SK-N-SH (cell line): ENCODE measurements at places on chromosomes 16 and 17.

DNA sequence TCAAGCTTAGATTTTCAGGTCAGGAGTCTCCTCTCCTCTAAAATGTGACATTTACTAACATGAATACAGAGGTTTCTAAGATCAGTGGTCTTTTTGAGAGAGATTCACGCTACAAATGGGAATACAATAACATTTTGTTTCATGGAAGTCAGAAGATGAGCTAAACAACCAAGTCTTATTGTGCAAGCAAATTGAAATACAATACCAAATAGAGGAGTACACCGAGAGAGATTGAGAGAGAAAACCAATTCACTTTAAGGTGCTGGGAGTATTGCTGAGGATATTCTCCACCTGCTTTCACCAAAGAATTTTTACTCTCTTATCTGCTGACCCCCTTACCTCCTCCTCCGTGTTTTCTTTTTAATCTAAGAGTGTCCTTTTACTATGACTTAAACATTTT is 11.5 kb downstream of the VEZF1 start:
- no peak for DNase-seq

GRCh38 chr17:79790805-79791734 is 5.8 kb downstream of the CBX8 start:
- peak; percentile 81 for DNase-seq

DNA sequence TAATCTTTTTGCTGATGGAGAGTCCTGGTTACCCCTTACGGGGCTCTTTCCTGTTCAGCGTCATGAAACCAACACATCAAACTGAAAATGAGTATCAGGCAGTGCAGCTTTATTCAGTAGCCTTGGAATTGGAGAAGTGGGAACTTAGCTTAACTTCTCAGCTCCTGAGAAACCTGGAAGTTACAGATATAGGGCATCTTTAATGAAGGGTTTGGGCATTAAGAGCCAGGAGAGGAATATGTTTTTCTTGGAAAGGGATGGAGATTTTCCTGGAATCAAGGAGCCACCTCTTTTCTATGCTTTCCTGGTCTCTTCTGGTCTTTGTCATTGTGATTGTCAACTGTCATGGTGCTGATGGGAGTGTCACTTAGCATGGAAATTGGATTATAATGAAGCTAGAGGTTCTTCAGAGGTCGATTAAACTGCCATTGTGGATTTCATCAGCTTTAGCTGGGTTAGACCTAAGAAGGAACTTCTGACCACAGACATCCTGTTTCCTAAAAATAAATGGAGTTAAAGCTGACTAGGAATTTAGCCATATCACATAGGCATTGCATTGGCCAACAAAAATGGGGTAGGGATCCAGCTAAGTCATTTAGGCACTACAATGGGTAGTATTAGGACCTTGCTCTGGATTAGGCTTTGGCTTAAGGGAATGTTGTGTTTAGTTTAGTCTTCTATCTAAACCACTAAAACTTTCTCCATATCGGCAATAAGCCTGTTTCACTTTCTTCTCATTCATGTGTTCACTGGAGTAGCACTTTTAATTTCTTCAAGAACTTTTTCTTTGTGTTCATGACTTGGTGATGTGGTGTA is 186.4 kb downstream of the BCAS3 start:
- DNase-seq: no peak

DNA sequence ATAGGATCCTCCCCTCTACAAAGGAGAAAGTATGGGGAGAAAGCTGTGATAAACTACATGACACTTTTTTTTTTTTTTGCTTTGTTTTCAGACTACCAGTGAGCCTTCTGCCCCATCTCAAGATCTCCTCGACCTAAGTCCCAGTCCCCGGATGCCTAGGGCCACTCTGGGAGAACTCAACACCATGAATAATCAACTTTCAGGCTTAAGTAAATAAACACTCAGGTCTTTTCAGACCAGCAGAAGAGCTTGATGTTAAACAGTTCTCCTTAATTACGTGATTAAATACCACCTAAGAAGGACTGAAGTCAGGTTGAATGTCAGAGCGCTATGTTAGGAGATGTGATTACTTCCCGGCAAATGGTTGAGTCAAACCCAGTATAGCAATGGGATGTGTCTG is 31.4 kb downstream of the COX11 start:
- no peak for DNase-seq

GRCh38 chr17:75093548-75094158 is 5.9 kb downstream of the SLC16A5 start:
- DNase-seq: no peak
